CD4-positive, CD25-positive, alpha-beta regulatory T cell (primary cell): ENCODE measurements at places on chromosomes 12 and 14.

- no peak for DNase-seq
Observed at GRCh38 chr12:123952037-123952436, 20.6 kb downstream of the CCDC92 start.

- DNase-seq = no peak
Observed at GRCh38 chr12:64109706-64110105, 112.4 kb downstream of the KICS2 start.

- no peak for DNase-seq
Observed at GRCh38 chr12:83471341-83471740, 784.6 kb downstream of the TMTC2 start.

DNA sequence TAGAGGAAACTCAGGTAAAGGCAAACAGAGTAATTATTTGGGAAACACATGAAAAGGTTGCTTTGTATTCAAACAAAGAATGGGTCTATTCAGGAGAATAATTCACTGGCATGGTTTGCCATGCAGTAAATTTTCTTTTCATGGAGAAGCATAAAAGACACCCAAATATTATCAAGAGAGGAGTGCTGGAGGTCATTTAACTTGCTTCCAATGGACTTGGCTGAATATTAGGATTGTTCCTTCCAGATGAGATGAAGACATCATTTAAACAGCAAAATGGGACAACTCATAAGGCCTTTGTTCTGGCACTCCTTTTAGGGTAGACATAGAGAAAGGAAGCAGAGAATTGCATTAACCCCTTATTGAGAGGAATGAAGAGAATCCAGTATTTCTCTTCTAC, 38.7 kb downstream of the WIF1 start:
- no peak for DNase-seq

GRCh38 chr12:16669756-16670155, 63.8 kb upstream of the LMO3 start:
- DNase-seq = no peak

GRCh38 chr14:35292051-35292769, at the start of gene PSMA6:
Gene PSMA6 (plus strand): TSS chr14:35292382. CDS start chr14:35292477, 95 bp downstream.
- DNase-seq = peak; percentile 99

DNA sequence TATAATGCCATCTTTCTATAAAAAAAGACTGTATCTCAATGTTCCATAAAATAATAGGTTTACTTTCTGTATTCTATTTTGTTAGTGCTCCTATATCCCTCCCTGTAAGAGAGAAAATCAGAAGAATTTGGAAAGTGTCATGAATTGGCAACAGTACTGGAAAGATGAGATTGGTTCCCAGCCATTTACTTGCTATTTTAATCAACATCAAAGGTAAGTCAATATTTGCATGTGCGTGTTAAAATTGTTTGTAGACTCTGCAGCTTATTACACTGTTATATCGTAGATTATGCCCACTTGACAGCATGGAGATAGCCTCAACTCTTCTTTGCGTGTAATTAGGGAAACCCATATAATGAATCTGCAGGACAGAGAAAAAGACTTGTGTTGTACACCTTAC, 34.0 kb downstream of the KCNMB4 start:
- no peak for DNase-seq

GRCh38 chr12:112598626-112599025, 179.9 kb downstream of the PTPN11 start:
- no peak for DNase-seq

GRCh38 chr12:113940357-113941207, 25.5 kb downstream of the RBM19 start:
- DNase-seq = no peak

GRCh38 chr14:34035177-34035933, 84.5 kb upstream of the EGLN3 start:
- DNase-seq = no peak

- DNase-seq = no peak
Observed at GRCh38 chr12:13095266-13095995, 8.0 kb downstream of the GSG1 start.

- no peak for DNase-seq
Observed at GRCh38 chr14:67881225-67881624, 61.6 kb downstream of the RAD51B start.

- DNase-seq = no peak
Observed at GRCh38 chr12:64883264-64884163, 59.1 kb downstream of the TBC1D30 start.

- DNase-seq = no peak
Observed at GRCh38 chr12:90060031-90060430, 351.4 kb upstream of the ATP2B1 start.

DNA sequence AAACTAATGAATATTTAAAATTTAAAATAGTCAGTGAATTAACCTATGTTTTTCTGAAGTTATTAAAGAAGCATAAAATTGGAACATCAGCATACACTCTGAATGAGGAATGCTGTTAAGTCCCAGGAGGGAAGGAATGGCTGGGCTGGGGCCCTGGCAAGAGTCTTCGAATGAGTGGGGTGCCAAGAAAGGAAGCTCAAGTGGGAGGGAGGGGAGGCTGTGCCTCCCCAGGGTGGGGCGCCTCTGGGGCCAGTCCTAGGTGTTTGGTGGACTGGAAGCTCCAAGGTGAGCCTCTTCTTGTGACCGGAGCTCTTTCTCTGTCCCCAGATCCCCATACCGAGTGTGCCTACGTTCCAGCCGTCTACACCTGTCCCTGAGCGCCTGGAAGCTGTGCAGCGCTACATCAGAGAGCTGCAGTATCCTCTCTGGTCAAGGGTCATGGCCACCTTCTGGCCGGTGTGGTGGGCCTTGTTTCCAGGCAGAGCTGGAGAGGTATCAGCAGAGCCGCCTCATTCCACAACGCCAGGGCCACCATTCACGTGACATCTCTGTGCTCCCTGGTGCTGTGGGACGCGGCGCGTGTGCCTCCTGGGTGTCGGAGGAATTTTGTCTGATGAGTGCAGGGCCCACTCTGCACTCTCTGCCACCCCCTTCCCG, 8.5 kb downstream of the VASH1 start:
- no peak for DNase-seq

DNA sequence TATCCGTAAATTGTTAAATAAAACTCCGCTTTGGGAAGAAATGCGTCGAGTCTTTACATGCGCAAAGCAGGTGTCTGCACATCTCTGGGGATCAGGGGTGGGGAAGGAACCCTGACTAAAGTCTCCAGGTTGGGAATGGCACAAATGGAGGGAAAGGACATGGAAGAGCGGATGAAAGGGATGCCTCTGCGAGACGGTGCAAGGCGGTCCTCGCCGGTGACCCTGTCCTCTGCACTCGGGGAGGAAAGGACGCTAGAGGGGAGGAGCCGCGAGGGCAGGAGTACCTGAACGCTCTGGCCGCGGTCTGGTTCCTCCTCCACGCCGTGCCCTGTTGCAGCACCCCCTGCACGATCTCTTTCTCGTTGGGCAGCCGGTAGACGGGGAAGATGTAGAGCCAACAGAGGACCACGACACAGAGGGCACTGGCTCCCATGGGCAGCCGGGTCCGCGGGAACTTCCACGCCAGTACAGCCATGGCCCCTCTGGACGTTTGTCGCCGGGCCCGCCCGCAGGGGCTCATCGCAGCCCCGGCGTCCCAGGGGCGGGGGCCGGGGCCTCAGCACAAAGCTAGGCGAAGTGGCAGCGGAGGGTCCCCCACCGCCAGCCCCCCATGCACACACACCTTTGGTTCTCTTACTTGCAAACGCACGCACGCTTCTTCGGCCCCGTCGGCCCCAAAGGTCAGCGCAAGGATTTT, 646 bp downstream of the ST8SIA1 start:
- peak; percentile 15 for DNase-seq

DNA sequence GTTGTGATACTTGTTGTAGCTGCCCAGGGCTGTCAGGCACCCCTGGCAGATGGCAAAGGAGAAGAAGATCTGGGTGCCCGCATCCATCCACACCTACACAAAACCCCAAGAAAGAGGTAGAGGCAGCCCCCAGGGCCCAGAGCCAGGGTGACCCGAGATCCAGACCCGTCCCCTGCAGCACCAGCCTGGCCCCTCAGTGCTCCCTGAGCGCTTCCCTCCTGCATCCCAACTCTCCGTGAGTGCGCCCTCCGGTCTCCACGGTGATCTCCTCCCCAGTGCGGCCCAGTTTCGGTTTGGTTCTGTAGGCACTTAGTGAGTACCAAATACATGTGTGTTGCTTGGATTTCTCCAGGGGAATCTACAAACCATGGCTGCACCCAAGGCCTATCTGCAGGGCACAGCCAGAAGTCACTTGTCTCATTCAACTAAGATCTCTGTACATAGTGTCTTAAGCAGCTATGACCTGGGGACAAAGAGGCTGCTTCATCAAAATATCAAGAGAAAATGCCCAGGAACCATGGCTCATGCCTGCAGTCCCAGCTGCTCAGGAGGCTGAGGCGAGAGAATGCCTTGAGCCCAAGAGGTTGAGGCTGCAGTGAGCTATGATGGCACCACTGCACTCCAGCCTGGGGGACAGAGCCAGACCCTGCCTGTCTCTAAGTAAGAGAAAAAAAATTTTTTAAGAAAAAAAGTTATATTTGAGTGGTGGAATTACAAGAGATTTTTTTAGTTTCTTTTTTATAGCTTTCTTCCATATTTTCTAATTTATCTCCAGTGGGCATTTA, 15.9 kb downstream of the SLC6A12 start:
- DNase-seq = no peak

DNA sequence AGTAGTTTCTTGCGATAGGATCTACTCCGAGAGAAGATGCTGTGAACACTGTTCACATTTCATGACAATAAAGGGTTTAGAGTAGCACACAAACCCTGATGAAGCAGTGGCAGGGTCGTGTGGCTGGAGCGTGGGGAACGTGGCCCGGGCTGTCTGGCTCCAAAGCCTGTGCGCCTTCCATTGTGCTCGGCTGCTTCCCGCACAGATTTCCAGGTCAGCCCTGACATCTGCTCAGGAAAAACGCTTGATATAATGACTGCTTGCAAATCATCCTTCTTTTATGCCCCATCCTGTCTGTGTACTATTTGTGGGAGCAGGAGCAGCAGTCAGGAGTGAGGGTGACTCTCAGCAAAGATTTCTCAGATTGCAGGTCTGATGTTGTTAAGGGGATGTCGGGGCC, 78.6 kb downstream of the EML1 start:
- DNase-seq = no peak

GRCh38 chr12:18794000-18794399, 56.1 kb downstream of the CAPZA3 start:
- DNase-seq = no peak

DNA sequence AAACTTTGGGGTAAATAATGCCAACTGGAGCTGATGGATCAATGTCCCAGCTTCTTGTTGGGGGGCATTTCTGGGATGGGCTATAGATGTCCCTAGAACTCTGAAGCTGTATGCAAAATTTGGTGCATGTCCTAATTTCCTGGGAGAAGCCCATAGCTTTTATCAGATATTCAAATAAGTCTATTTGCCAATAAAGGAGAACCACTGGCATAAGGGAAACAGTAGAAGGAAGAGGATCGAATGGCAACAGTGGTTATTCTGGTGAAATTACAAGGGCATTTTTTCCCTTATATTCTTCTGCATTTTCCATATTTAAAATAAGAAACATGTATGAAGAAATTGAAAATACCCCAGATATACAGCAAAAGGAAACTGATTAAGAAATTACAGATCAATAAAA, 34.2 kb downstream of the PSMA6 start:
- no peak for DNase-seq

- DNase-seq = no peak
Observed at GRCh38 chr14:20388159-20388558, 25.1 kb downstream of the TEP1 start.

DNA sequence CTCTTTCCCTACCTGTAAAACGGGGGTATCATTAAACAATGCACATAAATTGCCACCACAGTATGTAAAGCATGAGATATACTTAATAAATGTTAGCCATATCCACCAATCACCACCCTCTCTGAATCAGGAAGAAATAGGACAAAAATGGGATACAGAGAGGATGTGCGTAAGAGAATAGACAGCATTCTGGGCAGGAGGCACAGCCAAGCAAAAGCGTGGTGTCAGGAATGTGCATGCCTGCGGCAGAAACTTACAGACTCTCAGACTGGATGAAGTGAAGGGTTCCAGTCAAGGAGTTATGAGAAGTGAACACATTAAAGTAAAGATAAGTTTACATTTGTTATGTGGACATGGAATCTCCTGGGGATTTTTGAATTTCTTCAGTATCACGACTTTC, 121.7 kb upstream of the MDM1 start:
- no peak for DNase-seq

- DNase-seq = no peak
Observed at GRCh38 chr14:89032086-89032649, 207.7 kb downstream of the TTC8 start.

- DNase-seq = no peak
Observed at GRCh38 chr12:4286771-4287317, 13.3 kb downstream of the CCND2 start.

- DNase-seq = no peak
Observed at GRCh38 chr14:25019892-25020291, 30.1 kb downstream of the STXBP6 start.

- no peak for DNase-seq
Observed at GRCh38 chr14:93742761-93743160, 45.5 kb downstream of the PRIMA1 start.

DNA sequence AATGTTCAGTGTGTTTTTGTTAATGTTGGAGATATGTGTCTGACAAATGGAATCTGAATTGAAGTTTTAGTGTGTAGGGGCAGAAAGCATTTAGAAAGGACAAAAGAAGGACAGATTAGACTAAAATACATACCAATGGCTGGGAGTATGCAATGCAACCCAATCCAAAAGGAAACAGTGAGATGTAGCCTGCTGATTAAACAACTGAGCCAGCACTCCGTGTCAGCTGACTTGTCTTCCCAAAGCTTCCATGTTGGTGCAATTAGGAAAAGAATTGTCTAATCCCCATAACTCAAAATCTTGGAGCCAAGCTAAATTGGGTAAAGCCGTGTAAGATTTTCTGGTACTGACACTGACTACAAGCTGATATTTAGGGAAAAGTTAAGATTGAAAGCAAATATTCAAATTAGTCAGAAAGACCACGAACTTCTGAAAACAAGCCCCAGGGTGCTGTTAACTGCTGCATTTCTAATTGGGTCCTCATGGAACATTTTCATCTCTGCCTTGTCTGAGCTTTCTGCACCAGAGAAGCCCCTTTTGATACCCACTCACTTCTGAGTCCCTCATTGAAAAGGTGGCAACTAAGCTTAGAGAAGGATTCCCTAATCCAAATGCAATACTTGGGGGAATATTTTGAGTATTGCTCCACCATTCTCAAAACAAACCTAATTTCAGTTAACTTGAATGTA, 109.1 kb downstream of the DAD1 start:
- DNase-seq = no peak
